ENCODE measurements at places on chromosomes 12 and 14.
A peak's percentile ranks its signal among the peaks of the same experiment; 100 is the strongest.

GRCh38 chr14:49173765-49174373 is 412.3 kb downstream of the RPS29 start:
- DNase-seq: peak; percentile 37

DNA sequence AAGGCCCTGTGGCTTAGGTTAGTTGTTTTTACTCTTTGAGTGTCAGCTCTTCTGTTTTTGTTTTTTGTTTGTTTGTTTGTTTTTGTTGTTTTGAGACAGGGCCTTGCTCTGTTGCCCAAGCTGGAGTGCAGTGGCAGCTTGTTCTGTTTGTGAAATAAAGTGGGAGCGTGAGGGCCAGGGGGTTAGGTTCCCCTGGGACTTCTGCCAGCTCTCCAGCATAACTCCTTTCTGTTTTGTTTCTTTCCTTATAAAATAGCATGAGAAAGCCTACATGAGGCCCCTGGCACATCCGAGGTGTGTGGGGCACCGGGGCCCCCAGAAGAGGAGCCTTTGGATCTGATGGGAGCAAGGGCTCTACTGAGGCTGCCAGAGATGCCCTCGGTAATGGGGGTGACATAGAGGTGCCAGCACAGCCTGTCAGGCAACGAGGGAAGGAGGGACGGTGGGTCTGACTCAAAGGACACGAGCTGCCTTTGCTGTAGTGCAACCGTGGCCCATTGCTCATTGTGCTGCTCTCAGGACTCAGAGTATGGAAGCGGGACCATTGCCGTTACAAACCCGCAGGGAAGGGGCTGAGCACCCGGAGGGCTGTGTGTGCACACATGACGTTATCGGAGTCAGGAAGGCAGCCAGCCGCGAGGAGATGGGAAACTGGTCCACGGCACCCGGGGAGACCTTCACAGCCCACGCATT is 9.1 kb upstream of the SERPINA11 start:
- no peak for DNase-seq

DNA sequence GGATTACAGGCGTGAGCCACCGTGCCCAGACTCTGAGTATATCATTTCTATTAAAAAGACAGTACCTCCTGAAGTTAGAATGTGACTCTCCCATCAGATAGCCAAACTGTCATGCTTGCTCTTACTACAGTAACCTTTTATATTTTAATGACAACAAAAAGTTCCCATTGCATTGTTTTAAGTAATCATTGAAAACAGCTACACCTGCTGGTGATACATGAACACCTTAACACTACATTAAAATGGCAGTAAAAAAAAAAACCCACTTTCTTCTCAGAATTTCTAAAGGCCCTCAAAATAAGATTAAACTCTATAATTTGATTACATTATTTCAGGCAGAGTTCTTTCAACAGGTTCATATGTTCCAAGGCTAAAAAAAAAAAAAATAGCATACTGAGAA is 76.7 kb downstream of the SH2B3 start:
- no peak for DNase-seq

- no peak for DNase-seq
These were observed 9.5 kb upstream of the SAV1 start for GRCh38 chr14:50677527-50678063.

- DNase-seq: no peak
These were observed 1.0 kb downstream of the DNAJC14 start for GRCh38 chr12:55828357-55828756.

- DNase-seq: no peak
These were observed 106.0 kb upstream of the CCDC196 start for GRCh38 chr14:66380143-66380542.

DNA sequence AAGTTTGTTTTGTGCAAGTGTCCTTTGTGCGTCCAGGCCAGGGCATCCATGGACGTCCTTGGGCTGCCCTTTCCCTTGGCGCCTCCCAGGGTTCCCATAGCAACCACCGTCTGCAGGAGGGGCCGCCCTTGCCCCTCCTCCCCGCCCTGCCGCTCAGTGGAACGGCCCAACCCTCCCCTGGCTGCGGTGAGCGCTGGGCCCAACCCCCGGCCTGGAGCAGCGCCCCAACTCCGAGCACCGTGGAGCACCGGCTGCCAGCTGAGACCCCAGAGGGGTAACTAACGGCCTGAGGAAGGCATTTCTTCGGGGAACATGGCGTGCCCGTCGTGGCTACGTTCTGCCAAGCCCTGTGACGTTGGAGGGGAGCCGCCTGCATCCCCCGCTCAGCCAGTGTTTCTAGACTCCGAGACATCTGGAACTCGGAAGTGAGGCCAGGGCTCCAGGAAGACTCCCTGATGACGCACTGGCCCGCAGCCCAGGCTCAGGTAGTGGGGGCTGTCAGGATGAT is 5.3 kb upstream of the ACACB start:
- DNase-seq: no peak

- DNase-seq: no peak
These were observed 120.7 kb downstream of the HECTD4 start for GRCh38 chr12:112261559-112261958.

DNA sequence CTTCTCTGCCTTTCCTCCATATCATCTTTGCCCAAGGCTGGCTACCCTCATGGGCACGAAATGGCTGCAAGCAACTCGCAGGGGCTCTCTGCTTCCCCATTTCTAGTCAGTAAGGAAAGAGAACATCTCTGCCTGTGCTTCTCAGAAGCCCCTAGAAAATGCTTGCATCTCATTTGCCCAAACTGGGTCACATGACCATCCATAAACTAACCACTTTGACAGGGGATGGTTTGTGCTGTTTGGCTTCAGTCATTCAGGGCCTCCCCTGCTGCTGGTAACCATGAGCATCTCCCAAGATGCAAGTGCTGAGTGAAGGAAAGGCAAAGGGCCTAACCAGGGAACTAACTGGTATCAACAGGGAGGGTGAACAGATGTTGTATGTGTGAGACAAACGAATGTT is 91.1 kb downstream of the CCDC60 start:
- no peak for DNase-seq

DNA sequence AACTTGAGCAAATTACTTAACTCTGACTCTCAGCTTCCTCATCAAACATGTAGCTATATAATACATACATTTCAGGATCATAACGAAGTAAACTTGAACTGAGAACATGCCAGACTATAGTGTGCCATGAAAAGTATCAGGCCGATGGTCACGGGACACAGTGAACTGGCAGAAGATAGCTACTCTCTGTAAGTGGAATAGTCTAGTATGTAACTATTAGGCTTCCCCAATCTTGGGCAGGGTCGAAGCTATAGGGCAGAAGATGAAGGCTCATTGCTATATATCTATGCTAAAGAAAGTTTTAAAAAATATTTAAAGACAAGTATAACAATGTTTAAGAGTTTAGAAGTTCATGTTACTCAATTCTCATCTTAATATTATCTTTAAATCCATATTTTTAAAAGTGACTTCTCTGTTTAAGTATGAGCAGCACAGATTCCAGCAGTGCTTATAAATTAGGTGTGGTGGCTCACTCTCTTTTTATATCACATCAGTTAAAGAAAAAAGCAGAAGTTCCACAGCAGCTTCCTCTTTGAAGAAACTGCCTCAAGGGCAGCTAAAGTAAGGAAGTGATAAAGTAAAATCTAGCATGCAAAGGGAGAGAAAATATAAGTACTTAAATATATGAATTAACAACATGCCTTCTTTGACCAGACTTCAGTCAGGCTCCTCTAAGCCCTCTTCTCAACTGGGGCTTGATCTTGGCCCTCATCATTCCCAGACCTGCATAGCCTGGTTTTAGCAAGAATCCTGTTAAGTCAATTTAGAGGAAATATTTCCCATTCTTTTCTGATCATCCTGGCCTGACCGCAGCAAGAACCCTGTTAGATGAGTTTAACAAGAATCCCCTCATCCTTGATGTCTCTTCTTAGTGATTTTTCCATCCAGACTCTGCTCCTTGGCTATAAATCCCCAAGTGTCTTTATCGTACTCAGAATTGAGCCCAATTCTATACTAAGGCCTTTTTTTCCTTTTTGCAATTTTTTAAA is 8.4 kb upstream of the GLIPR1 start:
- no peak for DNase-seq

- DNase-seq: no peak
These were observed 57.5 kb upstream of the TMEM263 start for GRCh38 chr12:106897981-106898901.

DNA sequence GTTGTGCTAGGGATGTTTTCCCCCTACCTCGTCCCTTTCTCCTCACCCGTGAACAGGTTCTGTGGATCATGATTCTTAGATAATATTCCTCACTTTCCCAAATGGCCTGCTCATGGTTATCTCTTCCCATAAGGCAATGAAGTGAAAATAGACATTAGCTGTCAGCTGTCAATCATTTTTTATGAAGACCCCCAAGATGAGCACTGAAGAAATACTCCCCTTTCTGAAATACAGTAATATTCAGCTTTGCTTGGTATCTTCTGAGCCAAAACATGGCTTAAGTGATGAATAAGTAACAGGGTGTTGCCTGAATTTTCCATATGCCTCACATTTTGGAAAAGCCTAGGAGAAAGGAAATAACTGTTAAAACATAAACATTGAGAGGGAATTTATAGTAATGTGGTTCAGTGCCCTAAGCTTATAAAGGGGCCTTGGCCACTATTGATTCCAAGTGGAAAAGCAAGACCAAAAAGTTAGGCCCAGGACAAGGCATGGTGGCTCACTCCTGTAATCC is 70.7 kb upstream of the NAP1L1 start:
- no peak for DNase-seq

GRCh38 chr12:25994901-25995625 is 36.6 kb downstream of the RASSF8 start:
- no peak for DNase-seq

DNA sequence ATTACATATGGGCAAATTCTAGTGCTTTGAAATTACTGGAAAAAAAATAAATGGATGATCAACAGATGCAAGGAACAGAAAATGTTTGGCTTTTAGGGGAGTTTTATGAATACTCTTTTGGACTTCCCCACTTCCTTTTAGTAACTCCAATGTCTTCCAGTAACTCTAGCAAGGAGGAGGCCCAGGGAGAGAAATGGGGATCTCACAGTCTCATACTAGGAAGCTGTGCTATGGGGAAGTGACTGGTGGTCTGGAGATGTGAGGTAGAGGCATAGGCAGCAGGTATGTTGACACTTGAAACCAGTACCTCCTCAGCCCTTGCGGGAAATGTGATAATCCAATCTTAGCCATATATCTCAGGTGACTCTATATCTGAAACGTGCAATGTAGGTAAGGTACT is 68.1 kb downstream of the CRADD start:
- no peak for DNase-seq

DNA sequence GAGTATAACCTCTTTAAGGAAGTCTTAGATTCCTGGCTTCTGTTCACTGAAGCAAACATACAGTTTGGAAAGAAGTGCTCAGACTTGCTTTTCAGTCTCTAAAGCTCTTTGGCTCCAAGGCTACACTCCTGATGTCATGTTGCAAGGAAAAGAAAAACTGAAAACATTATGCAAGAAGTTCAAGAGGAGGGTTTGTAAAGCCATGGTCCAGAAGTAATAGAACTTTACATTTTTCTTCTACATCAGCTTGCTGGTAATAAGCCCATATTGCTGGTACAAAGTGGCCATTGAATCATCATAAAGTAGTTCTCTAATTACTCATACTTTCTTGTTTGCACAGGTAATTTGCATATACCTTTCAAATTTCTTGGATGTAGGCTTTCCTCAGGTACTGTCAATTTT is 83.6 kb downstream of the BBS10 start:
- no peak for DNase-seq

DNA sequence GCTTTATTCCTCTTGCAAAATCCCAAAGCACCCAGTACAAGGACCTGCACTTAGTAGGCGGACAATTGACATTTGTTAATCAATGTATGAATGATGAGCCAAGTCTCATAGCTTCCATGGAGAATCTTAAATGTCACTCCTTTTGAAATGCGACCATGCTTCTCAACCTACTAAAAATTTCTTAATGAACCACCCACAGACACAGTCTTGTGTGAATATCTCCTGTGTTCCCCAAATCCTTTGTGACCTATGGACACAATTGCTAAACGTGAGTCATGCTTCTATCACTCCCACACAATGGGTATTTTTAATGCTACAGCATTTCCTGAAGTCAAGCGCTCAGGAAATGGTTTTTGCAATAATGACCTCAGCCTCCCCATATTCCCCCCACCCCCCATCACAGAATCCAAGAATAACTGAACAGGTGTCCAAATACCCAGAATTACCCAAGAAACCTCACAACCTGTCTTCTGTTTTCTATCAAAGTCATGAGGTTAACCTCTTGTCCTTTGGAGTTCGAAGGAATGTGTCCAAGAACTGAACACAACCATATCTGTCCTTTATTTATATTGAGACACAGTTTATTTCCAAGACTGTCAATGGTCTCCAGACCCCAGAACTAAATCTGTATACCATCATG is 163.6 kb upstream of the PLEKHG7 start:
- peak; percentile 86 for DNase-seq

GRCh38 chr12:124310178-124310577 is 15.3 kb downstream of the RFLNA start:
- DNase-seq: no peak

DNA sequence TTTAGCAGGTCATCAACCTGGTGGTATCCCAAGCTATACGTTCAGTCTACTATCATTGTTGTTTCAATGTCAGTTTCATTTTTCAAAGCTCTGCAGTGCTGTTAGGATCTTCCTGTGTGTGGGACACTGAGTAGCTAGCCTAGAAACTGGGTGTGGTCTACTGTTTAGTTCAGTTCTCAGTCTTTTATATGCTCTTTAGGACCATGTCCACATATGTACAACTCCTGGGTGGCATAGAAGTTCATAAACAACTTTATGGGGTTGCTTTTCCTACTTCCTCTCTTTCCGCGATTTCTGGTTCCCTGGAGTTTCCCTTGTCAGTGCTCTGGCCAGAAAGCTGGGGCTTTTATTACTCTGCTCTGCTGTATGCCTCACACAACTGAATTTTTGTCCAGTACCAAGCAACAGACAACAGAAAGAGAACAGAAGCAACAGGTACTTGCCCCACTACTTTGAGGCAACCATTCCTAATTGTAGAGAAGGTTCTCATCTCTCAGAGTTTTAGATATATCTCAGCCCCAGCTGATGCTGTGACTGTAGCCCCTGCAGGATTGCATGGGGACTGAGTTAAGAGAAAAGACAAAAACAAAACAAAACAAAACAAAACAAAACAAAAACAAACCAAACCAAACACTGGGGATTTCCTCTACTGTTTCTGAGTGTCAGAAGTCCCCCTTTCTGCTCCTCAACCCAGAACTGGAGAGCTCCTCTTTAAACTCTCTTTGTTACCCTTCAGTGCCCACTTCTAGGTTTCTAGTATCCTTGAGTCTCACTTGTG is 30.3 kb downstream of the MIS18BP1 start:
- DNase-seq: no peak

Data from non-pigmented ciliary epithelial cell (primary cell).